ENCODE measurements at places on chromosomes 5 and 9.
A peak's percentile ranks its signal among the peaks of the same experiment; 100 is the strongest.

DNA sequence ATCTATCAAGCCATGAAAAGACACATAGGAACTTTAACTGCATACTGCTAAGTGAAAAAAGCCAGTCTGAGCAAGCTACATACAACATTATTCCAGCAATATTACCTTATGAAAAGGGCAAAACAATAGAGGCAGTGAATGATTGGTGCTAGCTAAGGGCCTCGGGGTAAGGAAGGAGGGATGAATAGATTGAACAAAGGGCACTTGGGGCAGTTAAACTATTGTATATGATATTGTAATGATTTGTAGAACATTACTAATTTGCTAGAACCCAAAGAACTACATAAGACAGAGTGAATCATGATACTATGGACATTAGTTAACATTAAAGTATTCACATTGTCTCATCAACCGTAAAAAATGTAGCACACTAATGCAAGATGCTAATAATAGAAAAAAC is 218.3 kb downstream of the FBXO4 start:
- DNase-seq, result no peak

DNA sequence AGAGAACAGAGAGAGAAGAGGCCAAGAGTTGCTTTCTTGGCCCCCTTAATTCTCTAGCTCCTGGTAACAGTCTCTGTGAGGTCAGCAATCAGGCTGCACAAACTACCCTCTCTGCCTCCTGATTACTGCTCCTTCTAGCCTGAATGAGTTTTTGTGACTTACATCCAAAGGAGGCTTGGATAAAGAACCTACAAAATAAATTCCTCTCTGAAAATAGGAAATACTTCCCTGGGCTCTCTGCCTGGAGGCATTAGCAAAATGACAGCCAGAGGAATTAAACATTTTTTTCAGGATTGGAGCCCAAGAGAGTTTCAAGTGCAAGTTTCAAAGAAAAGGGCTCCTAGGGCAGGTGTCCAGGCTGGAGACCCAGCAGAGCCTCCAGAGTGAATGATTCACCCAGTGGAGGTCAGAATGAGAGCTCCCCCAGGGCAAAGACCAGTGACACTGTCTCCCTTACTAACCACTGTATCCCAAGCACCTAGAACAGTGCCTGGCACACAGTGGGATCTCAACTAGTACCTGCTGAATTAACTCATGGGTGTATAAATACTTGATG is 162.5 kb downstream of the SPOCK1 start:
- DNase-seq, result no peak

GRCh38 chr5:90982576-90982975 is 400.5 kb downstream of the ARRDC3 start:
- no peak for DNase-seq

DNA sequence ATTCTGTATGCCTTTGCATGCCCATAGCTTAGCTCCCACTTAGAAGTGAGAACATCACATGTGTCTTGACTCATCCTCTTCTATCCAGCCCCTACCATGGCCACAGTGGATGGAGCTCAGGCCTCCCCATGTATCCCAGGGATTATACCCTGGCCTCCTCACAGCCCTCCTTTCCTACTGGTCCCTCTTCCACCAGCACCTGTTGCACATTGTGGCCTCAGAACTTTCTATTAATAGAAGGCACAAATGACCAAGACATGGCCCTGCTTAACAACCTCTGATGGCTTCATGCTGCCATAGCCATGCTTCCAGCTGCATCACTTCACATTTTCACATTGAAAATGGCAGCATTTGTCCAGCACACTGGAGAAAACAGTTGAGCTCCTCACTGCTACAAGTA is 315.4 kb downstream of the CDK5RAP2 start:
- DNase-seq, result no peak

- DNase-seq, result no peak
Measured at GRCh38 chr9:76192013-76192412, 202.2 kb downstream of the RFK start.

DNA sequence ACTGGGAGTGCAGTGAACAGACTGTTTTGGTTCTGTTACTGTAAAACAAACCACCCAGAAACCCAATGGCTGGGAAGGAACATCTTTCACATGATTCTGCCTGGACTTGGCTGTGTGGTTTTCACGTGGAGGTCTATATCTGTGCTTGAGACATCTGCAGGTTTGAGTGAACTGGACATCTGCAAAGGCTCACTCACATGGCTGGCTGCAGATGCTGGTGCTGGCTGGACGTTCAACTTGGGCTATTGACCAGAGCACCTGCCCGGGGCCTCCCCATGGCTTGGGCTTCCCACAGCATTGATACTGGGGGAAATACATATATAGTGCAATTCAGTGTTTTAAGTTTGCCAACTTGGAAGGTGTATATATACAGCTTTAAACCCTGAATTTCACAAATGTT is 6.8 kb downstream of the CTSL start:
- no peak for DNase-seq

DNA sequence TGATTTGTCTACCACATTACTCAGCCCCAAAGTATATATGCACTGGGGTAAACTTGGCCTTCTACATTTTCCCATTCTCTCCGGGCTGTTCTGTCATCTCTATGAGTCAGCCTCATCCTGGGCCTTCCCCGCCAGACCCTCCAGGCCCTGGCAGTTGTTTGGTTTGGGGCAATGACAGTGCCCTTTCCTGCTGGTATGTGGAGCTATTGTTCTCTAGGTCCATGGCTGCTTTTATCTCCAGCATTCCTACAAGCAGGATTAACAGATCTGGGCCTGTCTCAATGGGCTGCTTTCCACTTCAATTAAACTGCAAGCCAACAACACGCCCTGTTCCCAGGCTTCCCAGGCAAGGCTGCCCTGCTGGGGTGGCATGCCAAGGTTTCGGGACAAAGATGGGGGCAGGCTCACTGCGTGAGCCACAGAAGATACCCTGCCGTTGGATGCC is 136.4 kb downstream of the SLIT3 start:
- DNase-seq, result no peak

DNA sequence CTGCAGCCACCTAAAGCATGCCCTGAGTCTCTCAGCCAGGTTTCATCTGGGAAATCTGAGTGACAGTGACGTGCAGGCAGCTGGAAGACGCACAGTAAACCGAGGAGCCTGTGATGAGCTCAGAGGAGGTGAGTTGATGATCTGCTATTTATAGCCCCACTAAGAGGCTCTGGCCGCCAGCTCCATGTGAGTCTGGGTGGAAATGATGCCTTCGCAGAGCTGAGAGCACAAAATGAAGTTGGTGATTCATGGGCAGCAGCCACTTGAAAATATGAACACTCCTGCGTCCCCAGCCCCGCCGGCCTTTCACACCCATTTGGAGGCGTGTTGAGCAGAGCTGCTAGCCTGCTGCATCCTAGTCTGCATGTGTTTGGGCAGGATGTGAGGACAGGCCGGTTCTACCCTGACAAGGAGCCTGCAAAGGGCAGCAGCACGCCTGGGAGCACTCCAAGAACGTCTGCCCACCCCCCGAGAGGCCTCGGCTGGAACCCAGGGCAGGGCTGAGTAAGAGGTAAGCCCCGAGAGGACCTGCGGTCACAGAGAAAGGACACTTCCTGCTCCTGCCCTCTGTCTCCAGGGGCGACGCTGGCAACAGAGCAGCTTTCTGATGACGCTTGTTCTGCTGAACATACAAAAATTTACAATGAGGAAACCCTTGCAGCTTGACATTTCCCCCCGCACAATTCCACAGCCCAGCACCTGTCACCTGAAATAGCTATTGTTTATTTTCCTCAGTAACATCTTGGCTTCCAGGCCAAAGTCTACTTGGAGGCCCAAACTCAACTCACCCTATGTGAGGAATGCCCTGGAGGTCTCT is 25.1 kb upstream of the CDKN2AIPNL start:
- peak; percentile 26 for DNase-seq

- no peak for DNase-seq
Measured at GRCh38 chr9:95137587-95138145, 179.8 kb downstream of the FANCC start.

GRCh38 chr9:134844821-134845220 is 35.8 kb upstream of the FCN2 start:
- DNase-seq, result no peak

DNA sequence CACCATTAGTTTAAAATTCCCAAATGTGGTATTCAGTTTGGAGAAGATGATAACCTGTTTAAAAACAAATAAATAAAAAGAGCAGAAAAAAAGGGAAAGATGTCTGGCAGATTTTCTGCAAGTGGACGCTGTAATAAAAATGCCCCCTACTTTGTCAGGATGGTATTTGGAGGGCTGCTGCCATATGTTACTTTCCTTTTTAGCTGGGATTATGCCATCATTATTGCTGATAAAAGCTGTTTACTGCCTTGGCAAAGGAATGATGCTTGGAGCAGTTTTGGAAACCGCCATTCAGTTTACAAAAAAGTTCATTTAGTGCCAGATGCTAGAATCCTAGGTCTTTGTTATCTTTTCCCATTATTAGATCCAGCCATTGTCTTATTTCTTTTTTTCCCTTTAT is 104.8 kb downstream of the PBX3 start:
- DNase-seq, result no peak
